Stimulated activated CD4-positive, alpha-beta T cell treated with anti-CD3 and anti-CD28 coated beads, TNF-alpha, amount 100 ng/mL, for 24 hours (primary cell): ENCODE measurements at places on chromosomes 5 and 9.

GRCh38 chr5:1519631-1520210 lies 4.0 kb downstream of the LPCAT1 start:
- DNase-seq, result no peak

GRCh38 chr5:129098488-129099183 lies 4.1 kb downstream of the ISOC1 start:
- no peak for DNase-seq

GRCh38 chr5:99054972-99055371 lies 126.2 kb upstream of the CHD1 start:
- DNase-seq, result no peak

- no peak for DNase-seq
Observed at GRCh38 chr9:71592400-71592799, 175.9 kb downstream of the CEMIP2 start.

DNA sequence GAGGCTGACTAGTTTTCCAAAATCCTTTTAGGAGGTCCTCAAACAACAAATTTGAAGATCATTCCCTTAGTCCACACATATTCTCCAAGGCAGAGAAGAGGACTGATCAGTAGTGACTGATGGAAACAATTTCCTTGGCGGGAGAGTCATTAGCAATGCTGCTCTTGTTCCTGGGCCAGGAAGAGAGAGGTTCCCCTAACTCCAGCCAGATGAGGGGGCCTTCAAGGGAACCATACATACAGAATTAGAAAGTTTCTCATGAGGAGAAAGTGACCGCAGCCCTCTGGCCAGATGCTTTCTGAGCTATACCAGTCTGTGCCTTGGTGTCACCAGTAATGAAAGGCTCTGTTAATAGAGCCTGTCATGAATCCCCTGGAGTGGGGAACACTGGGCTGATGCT lies 539.4 kb downstream of the BNC2 start:
- DNase-seq, result no peak

- no peak for DNase-seq
Observed at GRCh38 chr9:81656004-81656403, 33.3 kb downstream of the TLE1 start.

DNA sequence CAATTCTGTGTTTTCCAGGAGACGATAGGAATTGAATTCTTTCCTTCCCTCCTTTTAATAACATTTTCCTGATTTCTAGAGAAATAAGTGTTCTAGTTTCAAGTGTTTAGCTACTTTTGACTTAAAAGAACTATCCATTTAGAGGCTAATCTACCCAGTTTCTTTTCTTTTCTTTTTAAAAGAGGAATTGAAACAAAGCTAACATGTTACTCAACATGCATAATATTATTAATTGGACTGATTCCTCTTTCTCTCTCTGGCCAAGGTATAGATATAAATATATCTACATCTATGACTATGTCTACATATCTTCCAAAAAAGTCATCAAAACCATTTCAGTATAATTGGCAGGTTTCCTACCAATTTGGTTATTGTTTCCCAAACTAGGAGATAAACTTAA lies 309.8 kb downstream of the TRPM3 start:
- no peak for DNase-seq

- DNase-seq, result no peak
Observed at GRCh38 chr5:109479260-109479860, 69.6 kb upstream of the PJA2 start.

DNA sequence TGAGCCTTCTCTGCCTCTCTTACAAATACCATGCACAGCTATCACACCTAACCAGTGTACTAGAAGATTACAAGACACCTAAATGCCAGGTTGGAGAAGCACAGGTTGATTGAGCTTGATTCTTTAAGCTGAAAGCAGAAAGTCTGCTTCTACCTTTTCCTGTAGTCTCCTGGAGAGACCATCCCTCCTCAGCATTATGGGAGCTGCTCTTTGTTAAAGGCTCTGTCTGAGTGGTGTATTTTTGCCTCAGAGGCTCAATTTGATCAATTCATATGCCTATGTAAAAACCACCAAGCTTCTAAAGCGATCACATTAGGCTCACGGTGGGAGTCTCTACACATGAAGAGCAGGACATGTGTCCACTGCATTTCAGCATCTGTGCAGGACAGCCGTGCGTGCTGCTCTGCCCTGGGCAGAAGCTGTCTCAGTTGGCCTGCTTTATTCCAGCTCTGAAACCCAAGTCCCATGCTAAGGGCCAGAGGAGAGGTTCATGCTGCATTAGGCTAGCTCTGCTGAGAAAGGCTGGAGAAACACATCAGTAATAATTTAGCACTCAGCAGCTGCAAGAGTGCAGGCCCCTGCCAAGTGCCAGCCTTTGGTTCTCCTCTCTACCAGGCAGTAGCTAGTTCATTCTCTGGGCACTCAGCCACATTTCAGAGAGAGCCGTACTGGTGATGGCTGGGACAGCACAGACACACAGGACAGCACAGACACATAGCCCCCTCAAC lies 41.7 kb downstream of the TMEM167A start:
- DNase-seq, result no peak

DNA sequence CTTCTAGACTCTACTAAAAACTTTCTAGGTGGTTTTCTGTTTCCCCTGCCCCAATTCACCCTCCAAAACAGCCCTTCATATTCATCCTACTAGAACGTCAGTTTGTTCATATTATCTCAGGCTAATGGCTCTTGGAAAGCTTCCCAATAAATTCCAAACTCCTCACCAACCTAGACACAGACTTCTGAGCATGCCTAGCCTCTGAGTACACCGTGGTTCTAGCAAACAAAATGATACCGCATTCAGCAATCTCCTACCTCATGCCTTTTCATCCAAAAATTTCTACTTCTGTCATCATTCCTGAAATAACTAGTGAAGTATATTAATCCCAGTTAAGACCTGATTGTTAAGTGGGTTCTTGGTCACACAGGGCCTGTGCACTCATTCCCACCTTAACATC lies 46.5 kb upstream of the NR5A1 start:
- DNase-seq, result no peak

DNA sequence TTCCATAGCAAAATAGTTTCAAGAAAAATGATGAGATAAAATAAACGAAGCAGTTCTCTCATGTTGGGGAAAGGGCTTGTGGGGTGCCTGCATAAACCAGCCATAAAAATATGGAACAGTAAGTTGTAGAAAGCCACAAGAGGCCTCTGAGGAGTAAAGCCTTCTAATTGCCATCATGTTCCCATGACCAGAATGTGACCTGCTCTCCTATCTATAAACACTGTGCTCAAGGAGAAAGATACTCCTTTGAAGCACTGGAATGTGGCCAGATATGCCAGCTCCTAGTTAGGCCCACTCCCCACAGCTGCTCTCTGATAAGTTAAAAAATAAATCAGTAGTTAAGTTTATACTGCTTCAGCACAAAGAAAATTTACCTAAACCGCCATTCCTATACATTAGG lies 65.8 kb downstream of the SETX start:
- no peak for DNase-seq

DNA sequence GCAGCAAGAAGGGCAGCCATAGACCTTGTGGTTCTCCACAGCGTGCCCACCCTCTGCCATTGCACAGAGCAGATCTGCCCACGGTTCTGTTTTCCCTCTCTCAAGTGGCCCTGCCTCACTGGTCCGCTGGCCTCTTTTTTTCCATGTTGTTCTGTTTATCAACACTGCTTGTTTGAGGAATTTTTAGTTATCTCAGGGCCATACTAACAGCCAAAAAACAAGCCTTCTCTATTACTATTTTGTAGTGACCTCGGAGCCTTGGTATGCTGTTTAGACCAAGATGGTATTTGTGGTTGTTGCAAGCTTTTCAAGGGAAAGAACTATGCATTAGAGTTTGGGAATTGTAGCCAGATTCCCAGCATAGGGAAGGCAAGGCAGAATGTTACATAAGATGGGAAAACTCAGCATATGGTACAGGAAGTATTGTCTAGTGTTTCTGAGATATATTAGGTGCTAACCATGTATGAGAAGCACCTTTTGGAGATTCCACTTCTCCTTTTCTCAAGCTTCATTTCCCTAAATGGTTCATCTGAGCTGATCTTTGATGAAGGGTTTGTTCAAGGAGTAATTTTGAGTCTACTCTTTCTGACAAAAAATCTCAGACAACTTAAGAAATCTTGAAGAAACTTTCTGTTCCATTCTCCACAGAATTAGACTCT lies 54.3 kb downstream of the NUP214 start:
- no peak for DNase-seq

- no peak for DNase-seq
Observed at GRCh38 chr5:63247651-63248050, 669.0 kb downstream of the LRRC70 start.

- no peak for DNase-seq
Observed at GRCh38 chr5:73564675-73565074, 764 bp downstream of the ANKRA2 start.

DNA sequence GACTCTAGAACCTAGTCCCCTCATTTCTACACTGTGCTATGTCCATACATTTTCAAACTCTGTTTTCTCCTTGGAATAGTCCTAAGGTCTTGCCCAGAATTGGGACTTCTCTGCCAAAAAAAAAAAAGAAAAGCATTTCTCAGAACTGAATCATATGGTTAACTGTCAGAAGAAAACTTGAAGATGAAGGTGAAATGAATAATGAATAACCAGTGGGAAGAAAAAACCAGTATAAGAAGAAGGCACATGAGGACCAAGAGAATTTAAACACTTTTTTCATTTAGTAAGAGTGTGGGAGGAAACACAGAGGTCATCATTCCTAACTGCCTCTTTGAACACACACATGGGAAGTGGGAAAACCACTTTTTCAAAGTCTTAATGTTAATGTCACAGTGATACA lies 197.7 kb downstream of the PRELID2 start:
- DNase-seq, result no peak

- DNase-seq, result no peak
Observed at GRCh38 chr5:117701062-117701461, 1126.4 kb upstream of the SEMA6A start.

- no peak for DNase-seq
Observed at GRCh38 chr5:3310541-3311261, 284.9 kb upstream of the IRX1 start.

DNA sequence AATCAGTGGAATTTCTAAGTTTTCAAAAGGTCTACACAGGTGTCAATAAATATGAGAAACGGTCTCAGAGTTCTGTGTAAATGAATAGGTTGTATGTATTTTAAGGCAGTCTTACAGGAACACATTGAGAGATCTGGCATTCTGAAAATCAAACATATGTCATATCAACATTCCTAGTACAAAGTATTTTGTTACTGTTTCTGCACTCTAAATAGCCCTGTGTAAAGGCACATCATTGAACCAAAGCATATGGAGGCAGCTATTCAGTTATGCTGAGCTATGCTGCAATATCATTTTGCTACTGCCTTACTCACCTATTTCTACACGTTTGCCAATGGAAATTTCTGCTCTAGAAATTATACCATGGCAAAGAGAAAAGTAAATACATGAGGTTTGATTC lies 379.1 kb downstream of the KIAA0825 start:
- no peak for DNase-seq

DNA sequence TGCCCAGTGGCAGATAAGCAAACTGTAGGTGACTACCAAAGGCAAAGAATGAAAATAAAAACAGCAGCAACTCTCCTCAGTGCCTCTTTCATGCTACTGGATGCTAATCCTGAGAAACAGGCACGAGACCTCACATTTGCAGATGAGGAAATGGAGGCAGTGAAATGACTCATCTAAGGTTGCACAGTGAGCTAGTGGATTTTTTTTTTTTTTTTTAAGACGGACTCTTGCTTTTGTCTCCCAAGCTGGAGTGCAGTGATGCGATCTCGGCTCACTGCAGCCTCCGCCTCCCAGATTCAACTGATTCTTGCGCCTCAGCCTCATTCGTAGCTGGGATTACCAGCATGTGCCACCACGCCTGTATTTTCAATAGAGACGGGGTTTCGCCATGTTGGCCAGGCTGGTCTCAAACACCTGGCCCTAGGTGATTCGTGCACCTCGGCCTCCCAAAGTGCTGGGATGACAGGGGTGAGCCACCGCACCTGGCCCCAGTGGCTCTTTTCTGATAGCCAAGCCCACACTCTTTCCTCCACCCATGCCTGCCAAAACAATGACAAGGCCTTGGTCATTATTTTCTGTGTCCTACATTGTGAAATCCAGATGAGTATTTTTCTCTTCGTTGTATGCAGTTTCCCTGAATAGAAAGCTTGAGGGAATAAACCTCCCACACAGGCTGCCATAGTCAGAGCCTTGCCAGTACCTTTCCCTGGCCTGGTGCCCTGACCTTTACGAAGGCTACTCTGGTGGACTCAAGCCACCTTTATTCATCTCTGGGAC lies 19.2 kb downstream of the DOCK2 start:
- DNase-seq, result no peak

DNA sequence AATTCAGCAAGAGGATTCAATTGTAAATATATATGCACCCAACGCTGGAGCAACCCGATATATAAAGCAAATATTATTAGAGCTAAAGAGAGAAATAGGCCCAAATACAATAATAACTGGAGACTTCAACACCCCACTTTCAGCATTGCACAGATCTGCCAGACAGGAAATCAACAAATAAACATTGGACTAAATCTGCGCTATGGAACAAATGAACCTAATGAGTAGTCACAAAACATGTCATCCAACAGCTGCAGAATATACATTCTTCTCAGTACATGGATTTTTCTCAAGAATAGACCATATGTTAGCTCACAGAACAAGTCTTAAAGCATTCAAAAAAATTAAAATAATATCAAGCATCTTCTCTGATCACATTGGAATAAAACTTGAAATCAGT lies 86.1 kb upstream of the SLC1A1 start:
- DNase-seq, result no peak

DNA sequence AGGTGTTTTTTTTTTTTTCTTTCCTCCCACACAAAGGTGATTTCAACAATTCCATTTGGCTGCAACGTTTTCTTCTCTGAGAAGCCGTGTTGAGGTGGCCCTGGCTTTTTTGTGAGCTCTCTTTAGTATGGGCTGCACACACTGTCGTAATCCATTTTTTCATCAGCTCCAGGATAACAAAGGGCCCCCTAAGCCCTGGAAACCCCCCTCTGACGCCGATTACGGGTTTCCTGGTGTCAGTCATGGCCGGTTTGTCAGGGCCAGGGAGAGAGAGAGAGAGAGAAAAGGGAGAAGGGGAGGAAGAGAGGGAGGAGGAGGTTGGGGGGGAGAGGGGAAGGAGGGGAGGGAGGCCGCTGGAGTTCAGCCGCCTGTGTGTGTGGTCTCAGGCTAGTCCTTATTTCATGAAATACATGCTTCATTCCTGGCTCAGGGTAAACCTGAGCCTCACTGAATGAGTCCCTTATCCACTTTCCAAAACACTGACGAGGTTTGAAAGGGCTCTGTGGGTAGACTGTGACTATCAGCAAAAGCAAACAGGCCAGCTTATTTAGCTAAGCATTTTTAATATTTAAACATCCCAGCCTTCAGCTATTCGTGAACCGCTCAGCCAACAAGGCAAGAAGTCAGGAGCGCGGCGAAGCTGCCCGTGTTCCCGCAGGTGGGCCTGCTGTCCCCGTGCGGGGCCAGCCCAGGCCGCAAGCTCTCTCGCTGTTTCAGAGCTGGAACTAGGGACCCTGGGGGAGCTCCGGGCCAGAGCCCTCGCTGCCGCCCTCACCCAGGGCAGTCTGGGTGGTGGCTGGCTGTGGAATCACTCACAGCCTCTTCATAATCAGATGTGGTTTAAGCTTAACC lies 172.8 kb downstream of the ERCC6L2 start:
- peak; percentile 24 for DNase-seq

GRCh38 chr5:141691286-141691866 lies 9.3 kb upstream of the ARAP3 start:
- DNase-seq, result no peak

- no peak for DNase-seq
Observed at GRCh38 chr9:95264954-95265615, 52.4 kb downstream of the FANCC start.
